ENCODE measurements at places on chromosomes 3 and 15.

GRCh38 chr3:29565236-29565635 is 284.4 kb downstream of the RBMS3 start:
- no peak for DNase-seq

- DNase-seq = no peak
Measured at GRCh38 chr3:3778641-3779270, 20.5 kb upstream of the LRRN1 start.

DNA sequence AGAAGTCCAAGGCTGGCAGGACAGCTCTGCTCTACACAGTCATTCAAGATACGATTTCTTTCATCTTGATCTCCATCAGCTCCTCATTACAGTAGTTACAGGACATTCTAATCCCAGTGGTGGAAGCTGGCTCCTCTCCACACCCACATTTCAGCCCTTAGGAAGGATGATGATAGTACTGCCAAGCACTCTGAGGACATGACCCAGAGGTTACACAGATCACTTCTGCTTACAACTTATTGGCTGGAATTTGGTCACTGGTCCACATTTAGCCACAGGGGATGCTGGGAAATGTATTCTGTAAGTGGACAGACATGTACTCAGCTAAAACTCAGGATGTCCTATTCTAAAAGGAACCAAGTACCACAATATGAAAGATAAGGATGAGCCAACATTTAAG is 77.1 kb downstream of the IQCH start:
- DNase-seq = peak; percentile 12

- no peak for DNase-seq
Measured at GRCh38 chr3:23659274-23659673, 146.5 kb upstream of the UBE2E1 start.

- no peak for DNase-seq
Measured at GRCh38 chr15:67134871-67135492, 69.6 kb downstream of the SMAD3 start.

DNA sequence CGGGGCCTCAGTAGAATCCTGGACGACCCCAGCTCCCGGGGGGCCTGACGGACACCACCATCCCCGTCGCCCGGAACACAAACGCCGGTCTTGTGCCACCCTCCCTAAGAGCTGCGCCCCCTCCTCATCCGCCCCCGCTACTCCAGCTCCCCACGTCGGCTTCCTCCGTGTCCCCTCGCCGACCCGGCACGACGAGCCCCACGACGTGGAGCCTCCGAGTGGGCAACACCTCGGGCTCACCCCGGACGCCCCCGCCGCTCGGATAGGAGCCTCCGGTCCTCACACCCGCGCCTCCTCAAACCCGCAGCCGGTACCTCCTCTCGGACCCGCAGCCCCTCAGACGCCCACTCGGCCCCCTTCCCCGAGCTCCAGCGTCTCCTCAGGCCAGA is 525 bp downstream of the NPTN start:
- no peak for DNase-seq

- DNase-seq = no peak
Measured at GRCh38 chr3:178112134-178112533, 424.1 kb upstream of the KCNMB2 start.
